GM20000 (cell line): ENCODE measurements at places on chromosomes 12 and 14.

- no peak for DNase-seq
Measured at GRCh38 chr14:96567289-96567899, 65.2 kb downstream of the PAPOLA start.

GRCh38 chr12:46150735-46151134 lies 118.1 kb downstream of the SLC38A1 start:
- DNase-seq, result no peak

GRCh38 chr12:34186492-34186891 lies 164.2 kb downstream of the ALG10 start:
- no peak for DNase-seq

- DNase-seq, result no peak
Measured at GRCh38 chr12:2401040-2401439, 348.3 kb downstream of the CACNA1C start.

- no peak for DNase-seq
Measured at GRCh38 chr14:60242429-60242828, 6.6 kb upstream of the PPM1A start.

- DNase-seq, result no peak
Measured at GRCh38 chr12:69633061-69633460, 22.4 kb upstream of the LRRC10 start.

- DNase-seq, result no peak
Measured at GRCh38 chr12:5912011-5912410, 33.0 kb downstream of the ANO2 start.
